CD4-positive, alpha-beta T cell treated with Interleukin-21 for 1 hour (primary cell): ENCODE measurements at places on chromosomes 7 and 10.

DNA sequence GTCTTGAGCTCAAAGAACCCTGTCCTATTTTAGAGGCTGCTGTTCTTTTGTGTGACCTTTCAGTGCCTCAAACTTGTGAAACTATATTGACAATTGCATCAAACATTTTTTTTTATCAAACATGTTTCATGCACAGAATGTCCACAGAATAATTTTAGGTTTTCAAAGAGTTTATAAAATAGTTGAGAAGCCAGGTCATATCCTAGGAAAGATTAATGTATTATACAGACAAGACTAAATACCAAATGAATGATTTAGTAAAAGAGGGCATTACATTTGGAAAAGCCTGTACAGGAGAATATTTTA lies 67.0 kb downstream of the CDK6 start:
- no peak for DNase-seq

GRCh38 chr7:46515844-46516590 lies 594.9 kb upstream of the IGFBP3 start:
- no peak for DNase-seq

GRCh38 chr10:121503587-121504051 lies 94.6 kb downstream of the FGFR2 start:
- DNase-seq, result no peak

DNA sequence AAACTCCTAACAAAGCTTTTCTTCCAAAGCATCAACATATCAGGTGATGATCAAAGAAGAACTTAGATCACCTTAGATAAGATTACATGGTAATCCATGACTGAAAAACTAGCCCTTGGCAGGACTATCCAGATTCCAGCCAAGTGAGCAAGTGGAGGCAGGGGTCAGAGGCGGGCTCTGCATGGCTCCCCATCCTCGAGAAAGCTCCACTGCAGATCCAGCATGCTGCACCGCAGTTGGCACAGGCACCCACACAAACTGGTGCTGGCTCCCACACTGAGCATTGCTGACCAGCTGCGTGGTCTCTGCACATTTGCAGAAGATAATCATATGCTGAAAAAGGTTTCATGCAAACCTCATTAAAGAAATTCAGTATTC lies 10.1 kb downstream of the PSAP start:
- DNase-seq, result no peak

DNA sequence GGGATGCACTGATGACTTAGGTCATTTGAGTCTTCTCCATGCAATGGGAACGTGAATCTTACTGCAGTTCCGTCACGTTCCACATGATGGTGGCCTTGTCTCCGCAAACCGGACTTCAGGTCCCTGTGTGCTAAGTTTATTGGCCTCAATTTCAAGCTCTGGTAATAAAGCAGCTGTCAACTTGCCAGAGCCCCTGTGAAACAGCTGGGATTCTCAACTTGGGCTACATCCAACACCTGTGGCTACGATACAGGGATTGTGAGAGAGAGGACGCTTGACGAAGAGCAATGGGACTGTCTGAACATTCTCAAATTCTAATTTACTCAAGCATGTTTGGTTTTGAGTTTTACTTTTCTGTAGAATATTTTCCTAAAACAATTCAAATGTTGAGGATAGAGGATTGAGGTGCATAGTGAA lies 174.2 kb downstream of the PTN start:
- no peak for DNase-seq

DNA sequence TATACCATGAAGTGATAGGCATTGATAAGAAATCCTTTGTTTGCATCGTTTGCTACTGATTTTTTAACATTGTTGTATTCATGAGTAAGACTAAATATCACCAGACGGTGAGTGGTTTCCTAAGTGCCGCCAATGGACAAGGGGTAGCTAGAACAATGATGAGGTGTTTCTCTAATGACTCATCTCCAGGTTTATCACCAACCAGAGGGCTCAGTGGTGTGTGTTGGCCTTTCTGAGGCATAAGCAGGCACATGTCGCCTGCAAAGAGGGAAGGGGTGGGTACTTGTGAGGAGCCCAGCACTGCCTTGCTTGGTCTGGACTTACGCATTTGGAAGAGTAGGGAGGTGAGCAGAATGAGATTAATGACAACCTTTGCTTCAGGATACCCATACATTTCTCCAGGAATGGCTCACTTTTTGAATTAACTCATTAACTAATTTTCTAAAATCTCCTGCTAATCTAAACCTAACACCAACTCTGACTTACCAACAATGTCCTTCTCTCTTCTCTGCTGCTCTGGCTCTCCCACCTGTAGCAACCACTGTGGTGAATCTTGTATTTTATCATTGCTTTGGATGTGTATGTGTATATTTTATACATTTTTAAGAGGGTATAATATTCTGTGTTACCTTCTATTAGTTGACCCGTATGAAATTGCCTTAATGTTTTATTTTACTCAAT lies 722.6 kb downstream of the GRID1 start:
- no peak for DNase-seq

- no peak for DNase-seq
These were observed 5.2 kb upstream of the YAE1 start for GRCh38 chr7:39560997-39561396.

DNA sequence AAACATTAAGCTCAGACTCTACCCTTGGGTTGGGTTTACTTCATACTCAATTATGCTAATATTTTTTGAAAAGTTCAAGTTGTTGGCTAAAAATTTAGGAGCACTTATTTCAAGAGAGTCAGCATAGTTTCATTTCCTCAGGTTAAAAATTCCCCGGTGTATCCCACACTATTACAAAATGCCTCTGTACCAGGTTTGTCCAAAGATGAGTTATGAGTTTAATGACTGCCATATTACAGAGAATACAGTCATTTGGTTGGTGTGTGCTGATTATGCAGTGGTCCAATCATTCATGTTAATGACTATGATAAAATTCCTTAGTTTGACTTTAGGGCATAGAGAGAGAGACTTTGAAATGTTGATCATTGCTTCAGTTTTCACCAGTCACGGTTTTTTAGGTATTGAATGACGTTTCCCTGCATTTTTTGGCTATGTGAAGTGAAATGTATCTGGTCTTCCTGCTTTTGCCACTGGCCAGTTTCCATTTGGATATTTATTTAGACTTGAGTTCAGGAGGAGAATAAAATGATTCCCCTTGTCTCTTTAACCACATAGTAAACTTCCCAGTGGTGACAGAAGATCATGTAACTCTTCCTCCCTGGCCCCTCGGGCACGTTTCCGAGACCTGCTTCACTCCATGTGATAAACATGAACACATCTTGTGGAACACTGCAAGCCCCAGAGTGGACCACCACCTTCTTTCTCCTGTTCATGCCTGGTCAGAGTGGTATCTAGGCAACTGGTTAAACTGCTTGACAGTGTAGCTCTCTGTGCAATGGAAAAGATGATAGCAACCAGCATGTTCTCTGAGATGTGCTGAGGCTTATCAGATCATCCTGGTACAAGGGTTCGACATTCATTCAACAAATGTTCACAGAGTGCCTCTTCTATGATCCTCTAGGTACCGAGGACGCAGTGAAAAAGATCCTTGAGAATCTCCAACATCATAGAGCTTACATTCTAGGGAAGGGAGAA lies 153.6 kb downstream of the CACNB2 start:
- DNase-seq, result no peak

GRCh38 chr10:63201118-63201517 lies 68.0 kb downstream of the NRBF2 start:
- DNase-seq, result no peak

DNA sequence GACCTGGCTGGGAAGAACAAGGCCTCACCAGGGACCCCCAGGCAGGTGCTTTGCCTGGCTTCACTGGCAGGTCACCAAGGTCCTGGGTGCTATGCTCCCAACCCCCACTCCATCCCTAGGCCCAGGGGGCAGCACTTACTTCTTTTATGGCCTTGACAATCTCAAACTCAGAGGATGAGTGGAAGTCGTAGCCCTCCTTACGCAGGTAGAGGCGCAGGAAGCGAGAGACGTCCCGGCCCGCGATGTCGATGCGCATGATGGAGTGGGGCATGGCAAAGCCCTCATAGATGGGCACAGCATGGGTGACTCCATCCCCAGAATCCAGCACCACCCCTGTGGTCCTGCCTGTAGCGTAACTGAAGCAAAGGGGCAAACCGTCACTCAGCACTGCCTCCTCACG lies 18.5 kb downstream of the ACTR1A start:
- DNase-seq, result no peak

DNA sequence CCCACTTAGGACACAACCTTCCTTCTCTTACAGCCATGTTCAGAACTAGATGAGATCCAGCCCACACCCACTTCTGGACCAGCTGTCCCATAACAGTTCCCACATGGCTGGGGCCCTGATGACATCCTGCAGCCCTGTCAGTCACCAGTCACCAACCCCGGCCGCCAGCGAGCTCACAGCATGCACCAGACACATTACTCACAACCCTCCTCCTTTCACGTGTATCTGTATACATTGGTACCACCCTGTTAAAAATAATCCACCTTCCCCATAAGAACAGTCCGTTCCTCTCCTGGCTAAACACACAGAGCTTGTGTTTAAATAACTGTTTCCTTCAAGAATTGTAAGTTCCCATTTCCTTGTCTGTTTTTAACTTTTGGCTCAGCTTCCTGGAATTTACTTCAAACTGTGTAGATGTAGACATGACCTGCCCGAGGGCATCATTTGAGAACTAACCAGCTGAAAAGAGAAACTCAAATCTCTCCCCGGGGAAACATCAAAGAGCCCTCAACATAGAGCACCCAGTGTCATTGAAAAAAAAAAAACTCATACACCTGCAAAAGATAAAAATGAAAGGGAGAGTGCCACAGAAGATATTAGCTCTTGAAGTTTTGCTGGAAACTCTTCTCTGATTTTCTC lies 26.0 kb upstream of the PRLHR start:
- DNase-seq, result peak; percentile 13
